Smooth muscle cell of the brain vasculature (primary cell): ENCODE measurements at places on chromosomes 1 and 21.

GRCh38 chr1:156647351-156647750, 5.4 kb downstream of the BCAN start:
- DNase-seq: no peak

DNA sequence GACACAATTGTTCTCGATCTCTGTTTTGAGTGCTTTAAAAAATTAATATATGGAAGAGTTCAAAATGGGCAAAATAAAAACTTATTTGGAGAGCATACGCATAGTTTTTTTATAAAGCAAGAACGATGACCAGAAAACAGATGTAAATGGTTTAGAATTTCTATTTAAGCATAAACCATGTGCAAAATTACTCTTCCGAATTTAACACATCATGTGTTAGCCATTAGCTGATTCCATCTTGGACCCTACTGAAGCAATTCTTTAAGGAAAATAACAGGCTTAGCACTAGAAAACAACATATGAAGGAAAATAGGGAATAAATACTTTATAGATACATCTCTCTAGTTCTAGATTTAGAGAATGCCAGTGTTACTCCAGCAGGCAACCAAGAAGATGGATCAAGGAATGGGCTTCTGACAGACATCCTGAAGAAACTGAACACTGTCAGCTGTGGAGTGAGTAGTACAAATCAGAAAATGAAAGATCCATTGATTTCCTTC, 26.7 kb downstream of the CDC7 start:
- DNase-seq: no peak

DNA sequence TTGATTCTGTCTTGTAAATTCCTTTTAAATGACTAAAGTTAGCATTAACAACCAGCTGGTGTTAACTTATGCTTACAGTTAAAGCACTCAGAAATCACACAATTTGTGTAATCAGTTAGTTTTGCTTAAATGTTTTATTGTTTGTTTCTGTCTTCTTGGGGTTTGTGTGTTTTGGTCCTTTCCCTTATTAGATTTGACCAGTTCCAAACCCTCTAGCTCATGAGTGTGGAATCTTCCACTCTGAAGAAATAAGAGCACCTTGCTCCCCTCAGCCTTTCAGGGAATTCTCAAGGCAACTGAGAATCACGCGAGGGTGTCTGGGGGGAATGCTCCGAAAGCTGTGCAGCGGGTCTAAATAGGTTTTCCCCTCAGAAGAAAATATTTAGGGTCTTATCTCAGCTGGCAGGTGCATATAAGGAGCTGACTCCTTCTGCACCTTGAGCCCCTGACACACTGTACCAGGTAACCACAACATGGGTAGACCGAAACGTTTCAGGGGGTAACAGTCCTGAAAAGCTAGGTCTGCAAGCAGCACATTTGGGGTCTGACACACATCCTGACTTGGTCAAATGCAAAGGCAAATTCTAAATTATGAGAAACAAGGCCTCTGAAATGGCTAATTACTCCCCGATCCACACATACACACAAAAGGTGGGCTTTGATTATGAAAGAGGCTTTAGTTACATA, 188.1 kb upstream of the ETV3 start:
- DNase-seq: no peak

DNA sequence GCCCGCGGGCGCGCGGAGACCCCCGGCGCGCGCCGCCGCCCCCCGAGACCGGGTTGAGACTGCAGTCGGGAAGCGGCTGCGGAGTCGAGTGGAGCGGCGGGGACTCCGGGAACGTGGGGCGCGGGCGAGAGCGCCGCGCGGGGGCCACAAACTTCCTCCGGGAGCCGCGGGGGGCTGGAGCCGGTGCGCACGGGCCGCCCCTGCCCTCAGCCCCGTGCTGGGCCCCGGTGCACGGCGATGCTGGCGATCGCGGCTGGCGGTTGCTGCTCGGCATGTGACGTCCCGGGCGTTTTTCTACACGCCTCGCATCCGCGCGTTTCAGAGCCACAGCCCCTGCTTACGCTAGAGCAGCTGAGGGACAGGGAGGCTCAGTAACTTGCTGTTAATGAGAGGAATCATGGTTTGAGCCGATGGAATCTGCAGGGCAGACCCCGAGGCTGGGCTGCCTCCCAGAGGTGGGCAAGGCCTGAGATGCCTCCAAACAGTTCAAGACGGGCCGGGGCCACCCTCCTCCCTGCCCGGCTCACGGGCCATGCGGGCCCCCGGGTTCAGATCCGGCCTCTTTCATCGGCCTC, 520 bp downstream of the TMEM201 start:
- no peak for DNase-seq

GRCh38 chr1:108043707-108044106, 78.7 kb upstream of the VAV3 start:
- no peak for DNase-seq

DNA sequence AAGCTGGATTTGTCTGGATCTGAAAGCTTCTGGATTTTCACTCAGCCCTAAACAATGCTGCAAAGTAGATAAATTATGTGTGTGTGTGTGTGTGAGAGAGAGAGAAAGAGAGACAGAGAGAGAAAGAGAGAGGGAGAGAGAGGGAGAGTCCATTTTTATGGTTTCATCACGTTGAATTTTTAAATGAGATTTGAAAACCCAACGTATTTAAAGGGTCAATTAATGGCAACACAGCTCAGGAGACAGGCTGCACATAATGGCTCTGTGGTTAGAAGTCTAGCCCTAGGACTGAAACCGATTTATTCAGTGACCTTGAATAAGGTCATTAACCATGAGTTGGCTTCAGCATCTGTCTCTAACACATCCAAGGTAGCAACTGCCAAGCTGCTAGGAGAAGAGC, 35.3 kb upstream of the FMN2 start:
- DNase-seq: no peak

DNA sequence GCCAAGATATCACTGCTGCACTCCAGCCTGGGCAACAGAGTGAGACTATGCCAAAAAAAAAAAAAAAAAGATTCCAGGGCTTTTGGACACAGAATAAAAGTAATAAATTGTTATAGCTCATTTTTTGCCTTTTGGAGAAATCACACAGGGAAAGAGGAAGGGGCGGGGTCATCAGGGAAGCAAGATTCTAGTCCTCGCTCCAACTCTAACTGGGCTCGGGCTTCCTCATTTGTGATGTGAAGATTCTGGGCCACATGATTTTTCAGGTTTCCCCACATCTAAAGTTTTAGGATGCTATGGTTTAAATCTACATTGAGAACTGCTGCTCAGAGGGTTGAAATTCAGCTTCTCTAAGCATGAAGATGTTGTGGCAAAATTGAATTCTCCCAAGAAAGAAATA, 179.3 kb upstream of the PLXNA2 start:
- DNase-seq: no peak

GRCh38 chr1:71862756-71863155, 419.6 kb downstream of the NEGR1 start:
- DNase-seq: no peak

- no peak for DNase-seq
These were observed 459.3 kb upstream of the ADAMTS5 start for GRCh38 chr21:27426196-27426595.

DNA sequence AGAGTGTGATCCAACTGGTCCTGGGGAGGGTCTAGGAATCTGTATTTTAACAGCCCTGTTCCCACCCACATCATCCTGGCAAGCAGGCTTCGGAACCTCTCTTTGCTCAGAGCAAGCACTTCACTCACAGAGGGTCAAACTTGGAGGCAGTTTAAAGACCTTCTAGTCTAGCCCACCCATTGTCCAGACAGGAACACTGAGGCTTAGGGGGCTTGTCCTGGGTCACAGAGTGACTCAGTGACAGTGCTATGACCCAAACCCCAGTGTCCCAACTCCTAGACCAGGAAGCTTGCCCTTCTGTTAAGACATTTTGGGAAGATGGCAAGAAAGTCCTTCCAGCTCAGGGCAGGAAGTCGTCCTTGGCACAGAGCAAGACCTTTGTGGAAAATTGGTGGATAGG, 36.5 kb downstream of the FBXO2 start:
- no peak for DNase-seq

GRCh38 chr1:187009320-187009719, 180.6 kb downstream of the PLA2G4A start:
- no peak for DNase-seq

DNA sequence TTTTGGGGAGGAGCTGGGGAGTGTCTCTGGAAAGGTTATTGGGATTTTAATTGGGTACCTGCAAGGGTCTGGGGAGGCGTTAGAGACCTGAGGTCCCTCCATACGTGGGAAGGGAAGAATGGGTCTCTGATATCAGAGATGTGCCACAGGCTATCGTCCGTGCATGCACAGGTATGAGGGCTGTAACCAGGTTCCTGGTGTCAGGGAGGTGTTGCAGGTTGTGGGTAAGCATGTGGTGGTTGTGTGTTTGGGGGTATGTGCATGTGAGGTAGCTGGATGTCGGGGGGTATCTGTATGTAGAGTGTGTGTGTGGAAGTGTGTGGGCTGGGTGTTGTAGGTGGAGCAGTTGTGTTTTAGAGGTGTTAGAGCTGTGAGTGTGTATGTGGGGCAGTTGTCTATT, 8.3 kb downstream of the AHDC1 start:
- DNase-seq: no peak

DNA sequence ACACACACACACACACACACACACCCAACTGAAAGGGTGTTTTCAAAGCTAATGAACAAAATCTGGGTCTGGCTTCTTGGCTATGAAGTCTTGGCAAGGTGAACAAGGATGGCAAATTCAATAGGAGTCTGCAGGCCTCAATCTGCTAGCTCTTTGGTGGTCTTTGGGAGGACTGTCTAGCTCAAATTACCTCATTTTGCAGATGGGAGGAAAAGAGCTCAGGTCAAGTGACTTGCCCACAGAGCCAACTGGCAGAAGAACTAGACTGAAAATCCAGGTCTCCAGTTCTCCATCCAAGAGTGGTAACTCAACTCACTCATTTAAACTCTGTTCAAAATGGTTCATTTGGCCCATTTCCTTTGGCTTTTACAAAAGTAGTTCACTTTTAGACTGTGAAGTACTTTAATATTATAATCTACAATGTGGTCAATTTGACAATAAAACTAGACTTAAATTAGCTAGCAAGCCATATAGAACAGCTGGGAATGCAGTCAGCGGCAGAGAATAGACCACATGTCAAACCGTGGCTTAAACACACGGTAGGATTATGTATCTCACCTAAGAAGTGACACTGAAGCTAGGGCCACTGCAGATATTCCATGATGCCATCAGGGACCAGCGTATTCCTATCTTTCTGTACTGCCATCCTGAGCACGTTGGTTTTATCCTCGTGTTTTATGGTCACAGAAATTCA, 112.9 kb downstream of the APP start:
- DNase-seq: no peak

GRCh38 chr1:83509301-83509781, 489.6 kb downstream of the TTLL7 start:
- no peak for DNase-seq
